ENCODE measurements at places on chromosomes 7 and 10. TPM values are rescaled to one million over a fixed set of nuclear protein-coding genes. Genes with fewer than 3 reads are reported as not detected.

GRCh38 chr7:30986738-30987137 lies 23.0 kb downstream of the GHRHR start:
- H3K27me3 ChIP-seq = peaks cover 67% of the 10 kb centered on the region
- no peak overlapping the region for H3K4me3 ChIP-seq
- H3K4me1 ChIP-seq = peaks cover 17% of the 10 kb centered on the region
- H3K36me3 ChIP-seq = no peaks in the 10 kb centered on the region

Gene ADGRA1
- not detected for polyA plus RNA-seq

Gene SLC13A4
- 0.24 TPM for polyA plus RNA-seq

Gene PAOX
- 63.2 TPM for polyA plus RNA-seq

DNA sequence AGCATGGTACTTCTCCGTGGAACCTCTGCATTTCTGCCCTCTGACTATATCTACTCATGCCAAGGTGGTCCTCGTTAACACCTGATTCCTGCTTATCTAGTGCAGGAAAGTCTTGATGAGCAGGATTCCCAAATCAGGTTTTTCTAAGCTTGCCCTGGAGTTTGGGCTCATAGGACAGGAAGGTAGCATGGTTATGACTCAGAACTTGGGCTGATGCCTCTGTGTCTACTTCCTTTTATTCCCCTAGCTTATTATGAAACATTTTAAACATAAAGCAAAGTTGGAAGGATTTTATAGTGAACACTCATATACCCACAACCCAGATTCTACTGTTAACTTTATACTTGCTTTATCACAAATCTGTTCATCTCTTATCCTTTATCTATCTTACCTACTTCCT lies 5.6 kb downstream of the SUFU start:
- DNase-seq = no peak
- H3K4me3 ChIP-seq = no peak overlapping the region
- H3K4me1 ChIP-seq = peaks cover 52% of the 10 kb centered on the region
- H3K27me3 ChIP-seq = no peaks in the 10 kb centered on the region

Gene ZSCAN21
- 5.0 TPM for polyA plus RNA-seq

Gene CRYGN
- polyA plus RNA-seq = not detected

Gene CUL1
- 41.3 TPM for polyA plus RNA-seq

- no peaks in the 10 kb centered on the region for H3K36me3 ChIP-seq
- H3K27ac ChIP-seq = peak overlapping the region; percentile 81
- H3K27me3 ChIP-seq = no peaks in the 10 kb centered on the region
Measured at GRCh38 chr7:151877911-151878835, 1.3 kb upstream of the PRKAG2 start.

DNA sequence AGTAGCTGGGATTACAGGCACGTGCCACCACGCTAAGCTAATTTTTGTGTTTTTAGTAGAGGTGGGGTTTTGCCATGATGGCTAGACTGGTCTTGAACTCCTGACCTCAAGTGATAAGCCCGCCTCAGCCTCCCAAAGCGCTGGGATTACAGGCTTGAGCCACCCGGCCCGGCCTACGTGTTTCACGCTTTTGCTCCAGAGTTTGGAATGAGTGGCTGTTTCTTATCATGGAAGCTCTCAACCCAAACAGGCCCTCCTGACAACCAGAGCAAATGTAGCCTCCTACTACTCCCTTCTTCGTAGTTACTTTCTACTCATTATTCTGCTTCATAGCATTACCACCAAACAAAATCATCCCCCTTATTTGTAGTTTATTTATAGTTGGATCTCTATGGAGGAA lies 26.8 kb upstream of the CASD1 start:
- DNase-seq = no peak
- no peak overlapping the region for H3K27ac ChIP-seq

GRCh38 chr7:127239814-127240213 lies 12.9 kb downstream of the GRM8 start:
- no peak overlapping the region for H3K27ac ChIP-seq
- H3K4me3 ChIP-seq = no peak overlapping the region
- peaks cover 3% of the 10 kb centered on the region for H3K4me1 ChIP-seq
- no peak for DNase-seq
- H3K27me3 ChIP-seq = peaks cover 54% of the 10 kb centered on the region
- H3K36me3 ChIP-seq = no peaks in the 10 kb centered on the region

- H3K4me1 ChIP-seq = peaks cover 28% of the 10 kb centered on the region
- H3K36me3 ChIP-seq = peaks cover 20% of the 10 kb centered on the region
- DNase-seq = no peak
Measured at GRCh38 chr7:2754912-2755311, 66.9 kb downstream of the AMZ1 start.

Gene TBX20
- not detected for polyA plus RNA-seq

- peaks cover 5% of the 10 kb centered on the region for H3K36me3 ChIP-seq
- H3K27me3 ChIP-seq = no peaks in the 10 kb centered on the region
- no peak overlapping the region for H3K4me3 ChIP-seq
- DNase-seq = no peak
- no peak overlapping the region for H3K27ac ChIP-seq
Measured at GRCh38 chr7:67006965-67007364, 10.3 kb downstream of the TYW1 start.

DNA sequence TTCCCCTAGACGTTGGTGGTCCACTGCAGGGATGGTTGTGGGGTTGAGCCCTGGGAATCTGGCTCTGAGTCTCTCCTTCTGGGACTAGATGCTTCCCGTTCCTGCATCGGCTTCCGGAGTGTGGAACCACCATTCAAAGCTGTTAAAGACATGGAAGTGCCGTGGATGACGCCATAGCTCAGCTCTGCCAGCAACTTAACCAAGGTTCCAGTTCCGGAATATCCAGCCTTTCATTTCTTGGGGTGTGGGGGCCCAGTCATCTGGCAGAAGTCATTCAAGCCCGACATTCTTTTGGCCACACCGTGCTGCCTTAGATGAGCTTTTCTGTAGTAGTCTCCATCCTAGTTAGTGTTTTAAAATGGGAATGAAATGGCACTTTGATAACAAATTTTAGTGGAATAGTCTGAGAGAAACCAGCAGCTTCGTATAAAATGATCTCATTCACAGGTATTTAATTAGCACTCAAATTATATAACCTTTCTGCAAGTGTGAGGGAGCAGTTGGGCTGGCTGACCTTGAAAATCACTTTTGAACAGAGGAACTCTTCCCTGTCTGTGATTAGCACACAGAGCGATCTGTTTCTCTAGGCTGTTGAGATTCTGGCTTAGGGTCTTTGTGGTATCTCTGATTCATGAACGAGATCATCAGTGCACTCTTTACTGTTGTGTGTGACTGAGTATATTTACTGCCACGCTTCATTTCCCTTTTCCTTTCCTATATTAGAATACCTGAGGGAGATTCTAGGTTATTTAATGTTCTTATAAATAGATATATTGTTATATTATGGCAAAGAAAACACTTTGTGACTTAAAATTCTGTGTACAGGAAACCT lies 19.9 kb downstream of the LMTK2 start:
- no peak for DNase-seq
- H3K4me3 ChIP-seq = no peak overlapping the region
- peaks cover 21% of the 10 kb centered on the region for H3K4me1 ChIP-seq
- H3K36me3 ChIP-seq = peaks cover 24% of the 10 kb centered on the region
- H3K27ac ChIP-seq = no peak overlapping the region
- H3K27me3 ChIP-seq = peaks cover 89% of the 10 kb centered on the region

Gene SCART1
- not detected for polyA plus RNA-seq

Gene POMZP3
- polyA plus RNA-seq = 3.5 TPM

- H3K27ac ChIP-seq = peak overlapping the region; percentile 98
- no peaks in the 10 kb centered on the region for H3K36me3 ChIP-seq
- peak overlapping the region; percentile 90 for H3K4me3 ChIP-seq
- peaks cover 37% of the 10 kb centered on the region for H3K4me1 ChIP-seq
- DNase-seq = peak; percentile 49
- no peaks in the 10 kb centered on the region for H3K27me3 ChIP-seq
Measured at GRCh38 chr10:102642736-102643335, 1.4 kb upstream of the TRIM8 start.

DNA sequence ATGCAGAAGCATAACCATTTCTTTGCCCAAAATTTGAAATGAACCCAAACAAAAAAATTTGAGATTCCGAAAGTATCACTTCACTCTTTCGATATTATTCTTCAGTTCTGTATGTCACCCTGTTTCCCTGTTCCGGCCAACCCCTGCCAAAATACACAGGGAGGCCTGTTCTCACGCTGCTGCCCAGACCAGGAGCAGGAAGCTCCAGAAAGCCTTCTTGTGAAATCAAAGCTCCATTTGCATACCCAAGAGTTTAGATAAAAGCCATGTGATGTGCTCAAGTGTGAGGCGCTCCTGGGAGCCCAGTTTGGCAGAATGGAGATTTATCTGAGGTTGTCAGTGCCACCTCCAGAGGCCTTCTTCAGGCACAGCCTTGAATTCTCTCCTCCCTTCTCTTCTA lies 236.2 kb downstream of the FGFR2 start:
- H3K4me1 ChIP-seq = no peaks in the 10 kb centered on the region
- no peaks in the 10 kb centered on the region for H3K36me3 ChIP-seq
- no peak overlapping the region for H3K4me3 ChIP-seq
- H3K27me3 ChIP-seq = no peaks in the 10 kb centered on the region

Measured in naive B cell (primary cell).